ENCODE measurements at places on chromosomes 3 and 15. TPM values are rescaled to one million over a fixed set of nuclear protein-coding genes. Genes with fewer than 3 reads are reported as not detected.
A peak's percentile ranks its signal among the peaks of the same experiment; 100 is the strongest.

CEP97 gene
- 23.3 TPM for total RNA-seq

BTLA gene
- 22.3 TPM for total RNA-seq

COL6A5 gene
- not detected for total RNA-seq

RTP1 gene
- not detected for total RNA-seq

TP63 gene
- not detected for total RNA-seq

CCNB2 gene
- total RNA-seq, result 107 TPM

LRRC31 gene
- total RNA-seq, result not detected

IQCF5 gene
- not detected for total RNA-seq

NMB gene
- total RNA-seq, result 4.1 TPM

SIAH2 gene
- total RNA-seq, result 31.5 TPM

TRPM1 gene
- not detected for total RNA-seq

OR5K2 gene
- total RNA-seq, result not detected

KNG1 gene
- total RNA-seq, result not detected

DNA sequence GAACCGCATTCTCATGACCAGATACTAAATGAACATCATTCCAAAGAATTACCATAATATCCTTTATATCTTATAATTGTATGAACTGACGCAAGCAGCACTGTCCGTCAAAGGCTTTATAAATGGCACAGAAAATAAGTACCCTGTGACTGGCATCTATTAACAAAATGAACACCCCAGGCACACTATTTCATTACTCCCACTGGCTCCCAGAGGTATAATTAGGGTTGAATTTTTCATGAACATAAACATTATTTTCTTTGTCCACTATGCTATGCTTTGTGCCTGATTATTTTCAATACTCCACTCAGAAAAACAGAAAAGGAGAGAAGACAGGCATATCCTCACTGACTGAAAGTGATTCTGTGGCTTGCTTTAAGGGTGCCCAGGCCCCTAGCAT lies 71.1 kb downstream of the LYZL4 start:
- H3K27me3 ChIP-seq, result peaks cover 15% of the 10 kb centered on the region
- no peaks in the 10 kb centered on the region for H3K36me3 ChIP-seq
- no peaks in the 10 kb centered on the region for H3K4me1 ChIP-seq
- DNase-seq, result no peak
- no peak overlapping the region for H3K27ac ChIP-seq
- H3K4me3 ChIP-seq, result no peak overlapping the region

DNA sequence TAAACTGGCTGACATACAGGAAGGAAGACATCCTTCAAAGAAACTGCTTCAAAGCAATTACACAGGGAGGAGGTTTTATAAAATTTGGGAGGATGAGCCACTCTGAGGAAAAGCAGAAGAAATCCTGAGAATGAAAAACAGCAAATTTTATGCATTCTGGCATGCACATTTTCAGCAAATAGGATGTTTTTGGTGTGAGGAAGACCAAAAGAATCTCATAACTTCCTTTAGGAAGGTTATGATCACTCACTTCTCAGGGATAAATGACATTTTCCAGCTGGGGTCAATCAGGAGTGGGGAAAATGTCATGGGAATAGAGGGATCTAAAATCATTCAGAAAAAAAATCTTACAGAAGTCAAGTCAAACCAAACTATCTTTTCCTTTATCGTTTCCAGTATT lies 371.7 kb upstream of the CNTN6 start:
- H3K27me3 ChIP-seq, result no peaks in the 10 kb centered on the region
- H3K4me1 ChIP-seq, result no peaks in the 10 kb centered on the region

GRCh38 chr3:58495101-58495500 lies 3.2 kb downstream of the KCTD6 start:
- H3K27ac ChIP-seq, result no peak overlapping the region
- peaks cover 17% of the 10 kb centered on the region for H3K4me1 ChIP-seq
- DNase-seq, result no peak
- H3K27me3 ChIP-seq, result peaks cover 7% of the 10 kb centered on the region

- no peak overlapping the region for H3K4me3 ChIP-seq
- H3K36me3 ChIP-seq, result no peaks in the 10 kb centered on the region
- H3K4me1 ChIP-seq, result peaks cover 28% of the 10 kb centered on the region
- H3K27me3 ChIP-seq, result peaks cover 19% of the 10 kb centered on the region
- H3K27ac ChIP-seq, result no peak overlapping the region
- no peak for DNase-seq
These were observed 481 bp downstream of the ADAMTS17 start for GRCh38 chr15:100341239-100341749.

GRCh38 chr3:168517249-168518071 lies 421.7 kb upstream of the GOLIM4 start:
- no peaks in the 10 kb centered on the region for H3K4me1 ChIP-seq
- no peak for DNase-seq
- no peak overlapping the region for H3K4me3 ChIP-seq
- no peaks in the 10 kb centered on the region for H3K27me3 ChIP-seq
- H3K27ac ChIP-seq, result no peak overlapping the region
- H3K36me3 ChIP-seq, result no peaks in the 10 kb centered on the region

- H3K27me3 ChIP-seq, result no peaks in the 10 kb centered on the region
- no peaks in the 10 kb centered on the region for H3K36me3 ChIP-seq
- no peak overlapping the region for H3K27ac ChIP-seq
- DNase-seq, result no peak
- no peak overlapping the region for H3K4me3 ChIP-seq
These were observed 6.1 kb downstream of the ZBTB47 start for GRCh38 chr3:42659451-42660130.

DNA sequence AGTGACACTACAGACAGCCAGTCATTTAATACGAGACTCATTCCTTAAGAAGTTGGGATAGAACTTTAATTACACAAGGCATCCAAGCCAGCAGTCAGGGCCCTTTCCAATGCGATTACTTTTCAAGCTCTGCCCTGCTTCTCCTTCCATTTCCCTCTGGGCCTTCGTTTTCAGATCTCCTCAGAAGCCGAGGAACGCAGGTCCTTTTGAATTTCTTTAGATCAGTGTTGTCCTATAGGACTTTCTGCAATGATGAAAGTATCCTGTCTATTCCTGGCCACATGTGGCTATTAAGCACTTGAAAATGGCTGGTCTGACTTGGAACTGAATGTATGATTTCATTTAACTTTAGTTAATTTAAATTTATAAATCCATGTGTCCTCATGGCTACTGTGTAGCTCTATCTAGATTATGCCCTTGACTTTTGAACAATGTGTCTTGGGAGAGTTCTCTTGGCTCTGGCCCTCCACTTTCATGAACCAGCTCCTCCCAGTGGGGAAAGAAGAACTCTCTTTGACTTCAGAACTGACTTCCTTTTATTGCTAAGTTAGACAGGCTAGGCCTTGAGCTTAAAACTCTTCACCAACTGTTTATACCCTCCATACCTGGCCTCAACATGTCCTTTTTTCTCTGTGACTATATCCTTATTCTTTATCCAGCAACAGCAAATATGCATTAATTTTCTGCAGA lies 22.6 kb downstream of the TGFBR2 start:
- H3K27me3 ChIP-seq, result no peaks in the 10 kb centered on the region
- H3K4me3 ChIP-seq, result peak overlapping the region; percentile 25
- peaks cover 90% of the 10 kb centered on the region for H3K4me1 ChIP-seq
- H3K36me3 ChIP-seq, result peaks cover 74% of the 10 kb centered on the region

GRCh38 chr3:108093616-108094015 lies 2.8 kb upstream of the CD47 start:
- H3K4me1 ChIP-seq, result peaks cover 47% of the 10 kb centered on the region
- H3K36me3 ChIP-seq, result peaks cover 15% of the 10 kb centered on the region
- H3K27ac ChIP-seq, result peak overlapping the region; percentile 0

DNA sequence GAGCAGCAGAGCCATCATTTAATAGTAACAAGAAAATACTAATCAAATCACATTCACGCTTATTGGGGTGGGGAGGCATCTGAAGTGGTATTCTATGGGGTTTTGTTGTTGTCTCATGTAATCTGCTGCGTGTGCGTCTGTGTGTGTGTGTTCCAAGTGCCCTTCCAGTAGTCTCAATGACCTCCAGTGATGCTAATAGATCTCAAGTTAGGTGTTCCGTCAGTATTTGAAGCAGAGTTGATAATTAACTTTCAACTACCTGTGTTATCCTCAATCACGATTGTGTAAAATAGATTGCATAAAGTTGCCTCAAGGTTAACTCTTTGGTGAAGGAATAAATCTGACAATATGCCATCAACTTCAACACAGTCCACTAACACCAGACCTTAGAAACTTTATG lies 375.0 kb downstream of the MECOM start:
- no peak overlapping the region for H3K27ac ChIP-seq
- no peak overlapping the region for H3K4me3 ChIP-seq
- no peak for DNase-seq

GRCh38 chr3:168066882-168067281 lies 28.8 kb downstream of the GOLIM4 start:
- no peaks in the 10 kb centered on the region for H3K36me3 ChIP-seq
- no peaks in the 10 kb centered on the region for H3K27me3 ChIP-seq
- H3K27ac ChIP-seq, result no peak overlapping the region
- DNase-seq, result no peak
- no peak overlapping the region for H3K4me3 ChIP-seq
- H3K4me1 ChIP-seq, result peaks cover 12% of the 10 kb centered on the region

DNA sequence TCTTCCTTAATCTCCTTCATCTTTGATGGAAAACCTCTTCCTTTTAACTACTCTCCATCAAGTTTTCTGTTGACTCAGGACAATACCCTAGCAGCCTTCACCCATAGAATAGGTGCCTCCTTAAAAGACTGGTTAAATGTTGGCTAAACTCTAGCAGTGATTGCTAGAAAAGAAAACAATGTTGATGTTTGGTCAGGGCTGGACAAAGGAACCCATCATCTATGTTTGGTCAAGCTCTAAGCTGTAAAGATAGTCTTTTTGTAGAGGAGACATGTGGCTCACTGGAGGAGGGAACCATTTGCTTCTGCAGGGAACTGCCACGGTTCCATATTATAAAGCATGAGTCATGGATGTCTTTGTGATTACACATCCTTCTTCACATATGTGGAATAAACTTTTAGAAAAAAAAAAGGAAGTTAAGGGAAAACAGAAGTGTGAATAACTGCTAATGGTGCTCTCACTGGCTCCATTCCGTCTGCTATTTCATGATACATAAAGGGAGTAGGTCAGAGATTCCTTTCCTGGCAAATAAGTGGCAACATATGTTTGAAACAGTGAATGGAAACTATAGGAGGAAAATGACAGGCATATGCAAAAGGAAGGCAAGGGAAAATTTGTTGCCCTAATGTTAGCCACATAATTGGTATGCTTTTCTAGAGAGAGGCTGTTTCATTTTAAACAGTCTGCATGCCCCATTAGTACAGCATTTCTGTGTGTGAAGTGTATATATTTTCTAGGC lies 78.2 kb downstream of the CMSS1 start:
- H3K27ac ChIP-seq, result no peak overlapping the region
- DNase-seq, result no peak
- no peaks in the 10 kb centered on the region for H3K27me3 ChIP-seq
- peaks cover 9% of the 10 kb centered on the region for H3K4me1 ChIP-seq
- peaks cover 3% of the 10 kb centered on the region for H3K36me3 ChIP-seq

GRCh38 chr3:191244242-191244867 lies 45.3 kb downstream of the OSTN start:
- no peak for DNase-seq
- H3K27me3 ChIP-seq, result no peaks in the 10 kb centered on the region
- no peaks in the 10 kb centered on the region for H3K36me3 ChIP-seq
- H3K4me1 ChIP-seq, result peaks cover 9% of the 10 kb centered on the region

DNA sequence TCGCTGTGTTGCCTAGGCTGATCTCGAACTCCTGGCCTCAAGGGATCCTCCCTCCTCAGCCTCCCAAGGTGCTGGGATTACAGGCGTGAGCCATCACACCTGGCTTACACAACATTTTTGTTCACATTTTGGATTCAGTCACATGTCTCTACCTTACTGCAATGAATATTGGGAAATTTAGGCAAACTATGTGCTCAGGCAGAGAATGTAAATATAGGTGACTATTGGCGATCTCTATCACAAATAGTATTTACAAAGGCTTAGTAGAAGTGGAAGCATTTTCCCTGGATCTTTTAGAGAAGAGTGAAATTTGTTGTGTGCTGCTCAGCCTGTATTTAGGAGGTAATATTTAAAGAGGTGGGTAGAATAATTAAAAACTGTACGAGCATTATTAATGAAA lies 20.7 kb downstream of the SCAANT1 start:
- DNase-seq, result no peak
- H3K4me1 ChIP-seq, result peaks cover 22% of the 10 kb centered on the region
- no peaks in the 10 kb centered on the region for H3K27me3 ChIP-seq
- H3K27ac ChIP-seq, result no peak overlapping the region

- no peaks in the 10 kb centered on the region for H3K4me1 ChIP-seq
- no peaks in the 10 kb centered on the region for H3K36me3 ChIP-seq
- no peak overlapping the region for H3K27ac ChIP-seq
- DNase-seq, result no peak
- H3K27me3 ChIP-seq, result no peaks in the 10 kb centered on the region
These were observed 113.3 kb upstream of the AGTR1 start for GRCh38 chr3:148584438-148584837.

- no peak overlapping the region for H3K4me3 ChIP-seq
- H3K36me3 ChIP-seq, result peaks cover 52% of the 10 kb centered on the region
- H3K4me1 ChIP-seq, result peaks cover 68% of the 10 kb centered on the region
These were observed 43.9 kb downstream of the CCDC12 start for GRCh38 chr3:46932455-46933225.

DNA sequence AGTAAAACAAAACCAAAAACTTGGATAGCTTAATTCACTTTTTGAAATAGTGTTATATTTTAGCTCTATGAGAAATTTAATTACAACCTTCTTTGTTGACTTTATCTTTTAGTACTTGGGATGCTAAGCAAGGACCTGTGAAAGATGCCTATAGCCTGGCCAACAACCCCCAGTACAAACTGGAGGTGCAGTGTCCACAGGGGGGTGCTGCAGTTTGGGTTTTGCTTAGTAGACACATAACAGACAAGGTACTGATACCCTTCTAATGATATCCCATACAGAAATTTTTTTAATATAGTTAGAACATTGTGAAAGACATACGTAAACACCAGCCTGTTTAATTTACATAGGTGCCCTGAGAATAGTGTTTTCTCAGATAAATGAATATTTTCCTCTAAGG lies 35.3 kb downstream of the CAPN7 start:
- DNase-seq, result peak; percentile 57
- H3K4me3 ChIP-seq, result no peak overlapping the region
- peaks cover 7% of the 10 kb centered on the region for H3K4me1 ChIP-seq
- H3K27me3 ChIP-seq, result no peaks in the 10 kb centered on the region

- no peaks in the 10 kb centered on the region for H3K36me3 ChIP-seq
- peaks cover 26% of the 10 kb centered on the region for H3K27me3 ChIP-seq
- no peak overlapping the region for H3K27ac ChIP-seq
- DNase-seq, result no peak
These were observed 84.3 kb upstream of the NEO1 start for GRCh38 chr15:72967811-72968530.
